Liver (tissue), 10 donors: ENCODE measurements at places on chromosomes 16 and 17. TPM values are rescaled to one million over a fixed set of nuclear protein-coding genes. Genes with fewer than 3 reads are reported as not detected.

The SRRM2 gene
- total RNA-seq: 119 TPM

DNA sequence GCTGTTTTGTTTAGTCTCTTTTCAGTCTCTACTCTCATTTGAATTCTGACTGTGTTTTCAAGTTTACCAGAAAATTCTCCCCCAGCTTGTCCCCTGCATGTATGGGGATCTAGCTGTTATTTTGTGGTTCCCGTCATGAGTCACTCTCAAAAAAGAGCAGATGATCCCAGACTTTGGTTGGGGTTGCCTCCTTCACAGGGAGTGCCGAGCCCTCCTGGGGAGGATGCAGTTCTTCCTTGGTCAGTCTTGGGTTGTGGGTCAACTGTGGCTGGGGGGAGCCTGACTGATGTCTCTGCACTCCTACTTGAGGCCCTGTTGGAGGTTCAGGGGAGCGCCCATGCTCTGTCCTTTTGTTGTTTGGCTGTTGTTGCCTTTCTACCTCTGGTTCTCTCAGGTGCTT lies 37.7 kb downstream of the EPN2 start:
- no peak for DNase-seq

DNA sequence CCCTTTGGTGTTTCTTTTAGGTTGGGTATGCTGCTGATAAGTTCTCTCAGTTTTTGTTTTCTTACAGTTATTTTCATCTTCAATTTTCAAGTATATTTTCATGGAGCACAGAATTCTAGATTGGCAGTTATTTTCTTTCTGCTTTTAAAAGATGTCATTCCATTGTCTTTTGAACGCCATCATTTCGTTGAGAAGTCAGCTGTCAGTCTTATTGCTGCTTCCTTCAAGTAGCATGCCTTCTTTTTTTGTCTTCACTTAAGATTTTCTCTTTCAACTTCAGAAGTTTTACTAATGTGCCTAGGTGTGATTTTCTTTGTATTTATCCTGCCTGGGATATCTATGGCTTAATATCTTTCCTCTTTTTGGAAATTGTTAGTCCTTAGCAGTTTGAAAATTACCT lies 262.2 kb upstream of the PMFBP1 start:
- no peak for DNase-seq

The EPX gene
- 10.0 TPM for total RNA-seq

DNA sequence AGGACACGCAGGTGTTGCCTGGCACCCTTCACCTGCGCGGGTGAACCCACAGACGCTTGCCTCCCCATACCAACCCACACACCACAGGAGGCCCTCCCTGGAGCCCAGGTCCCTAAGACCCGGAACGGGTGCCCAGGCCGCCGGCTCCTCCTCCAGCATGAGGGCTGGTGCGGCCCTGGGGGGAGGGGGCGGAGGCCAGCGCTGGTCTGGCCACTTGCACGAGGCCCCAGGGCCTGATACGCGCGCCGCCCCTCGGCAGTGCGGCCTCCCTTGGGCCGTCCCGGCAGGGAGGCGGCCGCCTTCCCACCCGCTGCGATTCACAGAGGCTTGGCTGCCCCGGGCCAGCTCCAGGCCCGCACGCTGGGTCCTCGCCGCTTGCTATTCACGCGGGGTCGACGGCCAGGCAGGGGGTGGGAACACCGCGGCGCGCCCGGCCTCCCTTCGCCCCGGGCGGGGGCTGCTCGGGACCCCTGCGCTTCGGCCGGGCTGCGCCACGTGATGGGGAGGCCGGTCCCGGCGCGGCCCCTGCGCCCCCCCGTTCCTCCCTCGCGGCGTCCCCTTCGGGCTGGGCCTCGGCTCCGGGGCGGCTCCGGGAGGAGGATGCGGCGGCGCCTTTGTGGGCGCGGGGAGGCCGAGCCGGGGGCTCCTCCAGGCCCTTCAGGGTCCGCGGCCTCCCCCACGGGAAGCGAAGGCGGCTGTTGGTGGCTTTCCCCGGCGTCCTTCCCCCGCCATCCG lies 685 bp downstream of the FASN start:
- DNase-seq: peak; percentile 60

DNA sequence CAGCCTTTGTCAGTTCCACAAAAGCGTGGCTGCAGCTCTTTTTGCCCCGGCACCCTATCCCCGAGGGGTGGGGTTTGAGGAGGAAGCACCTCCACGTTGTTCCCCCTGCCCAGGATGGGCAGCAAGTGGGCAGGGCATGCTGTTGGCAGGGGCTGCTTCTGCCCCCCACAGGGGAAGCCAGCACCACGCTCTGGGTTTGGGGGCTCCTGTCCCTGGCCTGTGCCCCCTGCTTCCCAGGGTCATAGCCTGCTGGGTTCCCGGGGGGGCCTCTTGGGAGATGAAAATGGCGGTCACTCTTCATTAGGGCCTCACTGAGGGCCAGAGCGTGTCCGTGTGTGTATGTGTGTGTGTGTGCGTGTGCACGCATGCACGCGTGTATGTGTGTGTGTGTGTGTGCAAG lies 22.8 kb downstream of the LASP1 start:
- DNase-seq: no peak

DNA sequence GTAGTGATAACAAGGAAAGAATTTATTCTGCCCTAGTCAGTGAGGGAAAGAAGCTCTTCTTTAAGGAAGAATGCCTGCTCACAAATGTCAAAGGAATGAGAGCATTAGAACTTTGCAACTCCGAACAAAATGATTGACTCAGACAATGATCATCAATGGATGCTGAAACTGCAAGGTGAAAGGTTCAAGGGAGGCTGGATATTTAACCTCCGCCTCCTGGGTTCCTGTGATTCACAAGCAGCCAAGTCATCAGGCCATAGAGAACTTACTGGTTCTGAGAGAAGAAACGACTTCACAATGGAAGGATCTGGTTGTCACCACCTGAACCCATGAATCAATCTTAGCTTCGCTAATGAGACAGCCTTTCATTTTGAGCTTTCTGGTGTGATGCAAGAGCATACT lies 16.0 kb upstream of the SCNN1B start:
- DNase-seq: no peak

DNA sequence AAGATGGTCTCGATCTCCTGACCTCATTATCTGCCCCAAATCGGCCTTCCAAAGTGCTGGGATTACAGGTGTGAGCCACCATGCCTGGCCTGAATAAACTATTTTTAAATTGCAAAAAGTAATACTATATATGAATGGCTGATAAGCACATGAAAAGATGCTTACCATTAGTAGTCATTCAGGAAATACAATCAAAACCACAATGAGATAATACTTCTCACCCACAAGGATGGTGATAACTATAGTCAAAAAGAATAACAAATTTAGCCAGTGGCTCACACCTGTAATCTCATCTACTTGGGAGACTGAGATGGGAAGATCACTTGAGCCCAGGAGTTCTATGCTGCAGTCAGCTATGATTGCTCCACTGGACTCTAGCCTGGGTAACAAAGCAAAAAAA lies 2.4 kb upstream of the TACO1 start:
- DNase-seq: no peak

The CDH8 gene
- not detected for total RNA-seq

The OSGIN1 gene
- 47.2 TPM for total RNA-seq

The STX1B gene
- total RNA-seq: 1.2 TPM

DNA sequence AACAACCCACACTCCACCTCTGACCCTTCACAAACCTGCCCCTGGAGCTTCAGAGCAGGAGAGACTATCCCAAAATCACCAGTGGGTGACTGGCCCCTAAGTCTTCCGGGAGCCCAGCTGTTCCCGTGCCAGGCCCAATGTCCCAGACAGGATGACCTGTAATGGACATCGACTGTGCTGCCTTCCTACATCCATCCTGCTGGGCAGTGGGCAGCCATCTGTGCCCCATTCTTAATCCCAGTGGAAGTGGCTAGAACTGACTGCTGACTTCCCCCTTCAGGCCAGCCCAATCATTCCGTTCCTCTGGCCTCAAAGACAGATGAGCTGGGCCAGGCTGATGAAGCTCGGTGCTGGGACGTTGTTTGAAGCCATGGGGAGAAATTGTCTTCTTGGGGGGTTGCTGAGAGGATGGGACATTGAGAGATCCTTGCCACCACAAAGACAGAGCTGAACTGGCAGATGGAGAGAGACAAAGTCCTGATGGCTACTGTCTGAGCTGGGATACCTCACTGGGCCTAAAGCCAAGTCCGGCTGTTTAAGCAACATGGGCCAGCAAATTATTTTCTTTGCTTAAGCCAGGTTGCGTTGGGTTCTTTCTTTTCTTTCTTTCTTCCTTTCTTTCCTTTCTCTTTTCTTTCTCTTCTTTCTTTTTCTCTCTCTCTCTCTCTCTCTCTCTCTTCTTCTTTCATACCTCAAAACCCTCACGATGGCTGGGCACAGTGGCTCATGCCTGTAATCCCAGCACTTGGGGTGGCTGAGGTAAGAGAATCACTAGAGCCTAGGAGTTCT lies 17.9 kb upstream of the ALOX15B start:
- DNase-seq: no peak

DNA sequence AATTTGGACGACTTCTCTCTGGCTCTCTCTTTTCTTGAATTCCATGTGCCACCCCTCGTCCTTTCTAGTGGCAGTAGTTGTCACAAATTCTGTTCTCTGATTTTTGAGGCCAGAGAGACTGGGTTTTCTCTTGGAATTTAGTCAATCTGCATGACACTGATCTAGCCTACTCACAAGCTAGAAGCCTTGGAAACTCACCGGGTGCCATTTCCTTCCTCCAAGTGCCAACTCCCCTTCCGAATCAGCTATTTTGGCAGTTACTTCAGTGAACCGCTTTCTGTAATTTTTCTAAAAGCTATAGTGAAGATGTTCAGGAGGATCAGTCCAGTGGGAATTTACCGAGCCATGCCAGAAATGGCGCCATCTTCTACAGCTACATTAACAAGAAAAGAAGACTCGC lies 228.9 kb downstream of the PMP22 start:
- DNase-seq: no peak

The LDHD gene
- total RNA-seq: 27.7 TPM

The TMEM238L gene
- not detected for total RNA-seq

- DNase-seq: no peak
Measured at GRCh38 chr16:25317732-25318316, 60.2 kb upstream of the ZKSCAN2 start.

- DNase-seq: no peak
Measured at GRCh38 chr16:66572356-66572755, 6.1 kb downstream of the CMTM1 start.

DNA sequence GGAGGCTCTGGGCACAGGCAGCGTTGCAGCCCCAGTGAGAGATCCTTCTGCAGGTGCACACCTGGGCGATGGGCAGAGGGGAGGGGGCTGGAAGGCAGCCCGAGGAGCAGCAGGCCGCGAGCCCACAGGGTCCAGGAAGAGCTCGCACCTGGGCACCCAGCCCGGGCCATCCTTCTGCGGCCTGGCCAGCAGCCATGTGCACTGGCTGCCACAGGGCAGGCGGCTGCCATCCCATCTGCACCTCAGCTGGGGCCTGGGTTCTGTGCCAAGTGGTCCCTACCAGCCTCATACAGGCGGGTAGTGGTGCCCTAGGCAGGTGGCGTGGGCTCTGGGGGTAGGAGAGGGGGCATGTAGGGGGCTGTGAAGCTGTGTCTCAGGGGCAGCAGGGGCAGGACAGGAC lies 197.2 kb downstream of the RBFOX3 start:
- DNase-seq: no peak

GRCh38 chr16:88826070-88826840 lies 14.5 kb upstream of the APRT start:
- no peak for DNase-seq

DNA sequence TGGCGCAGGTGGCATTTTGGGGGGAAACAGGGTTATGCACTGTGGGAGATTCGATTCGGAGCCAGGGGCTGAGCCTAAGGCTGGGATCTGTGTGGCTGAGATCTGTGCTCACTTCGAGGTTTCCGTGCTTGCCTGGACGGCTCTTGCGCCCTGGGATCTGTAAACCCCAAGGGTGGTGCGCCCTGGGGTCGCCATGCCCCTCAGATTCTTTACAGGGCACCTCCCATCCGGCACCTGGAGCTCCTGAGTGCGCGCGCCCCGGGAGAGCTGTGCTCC lies 377 bp downstream of the SLC13A5 start:
- DNase-seq: no peak

DNA sequence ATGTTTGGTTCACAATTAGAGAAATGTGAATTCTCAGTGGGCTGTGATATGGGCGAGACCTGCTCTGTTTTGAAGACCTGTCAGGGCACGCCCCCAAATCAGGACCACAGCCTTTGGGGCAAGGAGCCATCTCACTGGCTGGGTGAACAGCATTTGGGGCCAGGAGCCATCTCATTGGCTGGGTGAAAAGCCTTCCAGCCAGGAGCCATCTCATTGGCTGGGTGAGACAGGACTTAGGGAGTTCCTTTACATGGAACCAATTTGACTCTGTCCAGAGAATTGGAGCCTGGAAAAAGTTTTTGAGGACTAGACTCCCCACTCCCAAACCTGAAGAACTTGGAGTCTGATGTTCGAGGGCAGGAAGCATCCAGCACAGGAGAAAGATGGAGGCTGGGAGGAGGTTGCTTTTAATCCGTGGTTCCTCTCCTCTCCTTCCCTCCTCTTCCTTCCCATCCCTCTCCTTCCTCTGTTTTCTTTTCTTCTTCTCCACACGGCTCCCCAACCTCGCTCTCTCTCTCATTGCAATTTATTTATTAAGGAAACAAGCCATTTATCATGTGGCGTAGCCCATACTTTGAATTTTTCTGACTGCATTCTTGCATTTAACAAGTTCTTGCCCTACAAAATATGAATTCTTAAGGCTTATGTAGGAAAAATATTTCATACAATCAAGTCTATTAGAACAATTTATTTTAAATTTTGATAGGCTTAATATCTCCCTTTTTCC lies 19.7 kb downstream of the FOXL1 start:
- no peak for DNase-seq

- no peak for DNase-seq
Measured at GRCh38 chr17:49260817-49261291, 30.3 kb upstream of the PHOSPHO1 start.

GRCh38 chr16:57021757-57022156 lies 32.4 kb downstream of the NLRC5 start:
- no peak for DNase-seq

The ARHGAP23 gene
- total RNA-seq: 6.4 TPM

- DNase-seq: no peak
Measured at GRCh38 chr17:52674686-52675085, 516.2 kb upstream of the CA10 start.

- no peak for DNase-seq
Measured at GRCh38 chr17:68567035-68567434, 34.1 kb downstream of the FAM20A start.

The DRC7 gene
- total RNA-seq: 0.08 TPM

DNA sequence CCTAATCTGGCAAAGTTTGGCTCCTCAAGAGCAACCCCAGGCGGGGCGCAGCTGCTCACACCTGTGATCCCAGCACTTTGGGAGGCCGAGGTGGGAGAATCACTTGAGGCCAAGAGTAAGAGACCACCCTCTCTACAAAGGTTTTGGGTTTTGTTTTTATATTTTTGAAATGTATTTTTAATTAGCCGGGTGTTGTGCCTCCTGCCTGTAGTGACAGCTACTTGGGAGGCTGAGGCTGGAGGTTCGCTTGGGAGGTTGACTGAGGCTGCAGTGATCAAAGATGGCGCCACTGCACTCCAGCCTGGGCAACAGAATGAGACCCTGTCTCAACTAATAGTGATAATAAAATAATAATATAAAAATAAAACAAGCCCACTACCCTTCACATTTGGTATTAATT lies 756 bp upstream of the USP7 start:
- no peak for DNase-seq

The SGSH gene
- total RNA-seq: 5.8 TPM
